Caki2 (cell line): ENCODE measurements at places on chromosomes 7 and 10. TPM values are rescaled to one million over a fixed set of nuclear protein-coding genes. Genes with fewer than 3 reads are reported as not detected.

The OPN4 gene
- total RNA-seq = 0.17 TPM in 1 of 2 replicates, not detected in the other

The CFAP58 gene
- 0.07 TPM in 1 of 2 replicates, not detected in the other for total RNA-seq

The SPOCK2 gene
- 0.41 and 1.1 TPM in 2 replicates for total RNA-seq

The CAMK1D gene
- total RNA-seq = 11.0 and 11.7 TPM in 2 replicates

DNA sequence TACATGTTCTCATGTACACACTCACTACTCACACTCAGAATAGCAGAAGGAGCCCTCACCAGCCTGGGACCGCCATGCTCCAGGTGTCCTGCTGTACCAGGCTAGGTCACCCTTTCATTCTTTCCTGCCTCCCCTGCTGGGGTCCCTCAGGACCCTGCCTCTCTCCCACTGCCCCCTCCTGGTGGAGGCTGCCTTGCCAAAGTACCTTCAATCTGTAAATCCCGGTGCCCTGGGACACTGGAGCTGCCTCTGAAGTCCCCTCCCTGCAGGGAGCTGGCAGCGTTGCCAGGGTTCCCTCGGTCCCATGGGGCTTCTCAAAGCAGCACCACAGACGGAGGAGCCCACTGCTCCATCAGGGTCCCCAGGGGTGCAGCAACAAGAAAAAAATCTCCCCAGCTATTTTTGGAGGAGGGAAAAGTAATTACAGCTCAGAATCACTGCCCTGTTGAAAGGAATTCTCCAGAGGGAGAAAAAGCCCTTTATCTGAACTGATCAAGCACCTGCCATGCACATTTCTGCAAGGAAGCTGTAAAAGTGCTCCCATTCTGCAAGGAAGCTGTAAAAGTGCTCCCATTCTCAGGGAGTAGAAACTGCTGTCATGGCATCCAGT, 259.9 kb downstream of the PTPRN2 start:
- no peak for DNase-seq

DNA sequence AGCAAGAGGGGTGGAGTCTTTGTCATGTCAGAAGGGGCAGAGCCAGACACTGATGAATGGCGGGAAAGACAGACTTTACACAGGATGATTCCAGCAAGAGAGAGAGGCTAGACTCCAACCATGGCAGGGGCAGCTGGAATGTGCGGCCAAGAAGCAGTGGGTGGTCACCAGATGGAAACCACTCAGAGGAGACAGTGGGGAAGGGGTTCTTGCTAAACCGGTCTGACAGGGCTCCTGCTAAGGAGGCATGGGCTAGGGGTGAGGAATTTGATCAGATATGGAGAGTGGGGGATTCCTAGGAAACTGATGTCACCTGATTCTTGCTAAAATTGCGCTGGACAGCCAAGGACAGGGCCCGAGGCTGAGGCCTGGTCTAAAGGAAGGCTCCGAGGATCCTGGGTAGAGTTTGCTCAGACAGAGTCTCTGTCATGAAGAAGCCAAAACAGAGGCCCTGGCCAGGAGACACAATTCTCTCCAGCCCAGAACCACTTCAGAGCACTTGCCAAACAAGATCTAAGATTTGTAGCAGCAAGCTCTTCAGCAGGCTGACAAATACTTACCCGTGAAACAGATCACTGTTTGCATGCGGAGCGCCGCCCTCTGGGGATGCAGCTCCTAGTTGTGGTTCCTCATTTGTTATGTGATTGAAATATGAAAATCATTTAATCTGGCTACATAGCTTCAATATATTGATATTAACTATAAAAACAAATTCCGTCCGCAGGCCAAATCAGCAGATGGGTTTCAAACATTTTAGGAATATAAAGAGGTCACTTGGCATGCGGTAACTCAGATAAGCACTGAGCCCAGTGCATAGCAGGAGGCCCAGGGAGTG, 377.0 kb downstream of the TCERG1L start:
- DNase-seq = no peak

- DNase-seq = no peak
Observed at GRCh38 chr10:91012502-91012901, 91.6 kb upstream of the ANKRD1 start.

GRCh38 chr10:131870831-131871672, 29.8 kb upstream of the PPP2R2D start:
- peak; percentile 10 for DNase-seq

DNA sequence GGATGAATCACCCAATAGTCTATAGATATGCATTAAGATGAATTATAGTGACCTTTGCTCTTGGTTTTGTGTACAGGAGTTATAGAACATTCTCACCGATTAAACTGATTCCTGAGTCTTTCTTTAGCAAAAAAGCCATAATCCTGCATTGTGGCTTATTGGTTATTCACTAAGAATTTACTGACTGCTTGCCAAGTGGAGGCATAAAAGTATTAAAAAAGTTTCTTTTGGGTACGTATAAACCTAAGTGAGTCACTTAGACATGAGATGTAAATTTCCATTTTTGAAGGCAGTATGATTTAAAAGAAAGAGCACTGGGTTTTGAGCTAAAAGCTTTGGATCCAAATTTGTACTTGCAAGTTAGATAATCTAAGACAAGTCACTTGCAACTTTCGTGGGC, 100.7 kb downstream of the CDK6 start:
- DNase-seq = no peak

DNA sequence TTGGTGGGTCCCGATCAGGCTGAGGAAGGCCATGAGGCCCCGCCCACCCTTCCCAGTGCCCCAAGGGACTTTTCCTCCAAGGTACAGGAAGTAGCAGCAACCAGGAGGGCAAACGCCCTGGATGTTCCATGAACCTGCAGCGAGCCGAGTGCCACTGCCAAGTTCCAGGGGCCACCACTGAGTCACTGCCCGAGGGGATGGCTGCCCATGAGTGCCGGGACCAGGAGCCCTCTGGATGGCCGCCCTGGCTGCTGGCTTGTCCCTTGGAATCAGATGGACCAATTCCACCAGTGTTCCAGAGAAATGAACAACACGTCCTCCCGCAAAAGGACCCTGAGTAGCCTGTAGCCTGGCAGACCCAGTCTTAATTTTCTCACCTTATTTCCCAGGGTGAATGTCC, 74.2 kb downstream of the ZRANB1 start:
- no peak for DNase-seq

GRCh38 chr7:55110993-55111361, 92.2 kb downstream of the EGFR start:
- no peak for DNase-seq
